ENCODE measurements at places on chromosomes 1 and 21. TPM values are rescaled to one million over a fixed set of nuclear protein-coding genes. Genes with fewer than 3 reads are reported as not detected.

KCNT2 gene
- 4.1 TPM for total RNA-seq

WNT2B gene
- total RNA-seq, result 0.40 TPM

LAMC2 gene
- 0.30 TPM for total RNA-seq

TRAF5 gene
- total RNA-seq, result 0.98 TPM

SLC25A34 gene
- 12.3 TPM for total RNA-seq

MANEAL gene
- 4.3 TPM for total RNA-seq

DNA sequence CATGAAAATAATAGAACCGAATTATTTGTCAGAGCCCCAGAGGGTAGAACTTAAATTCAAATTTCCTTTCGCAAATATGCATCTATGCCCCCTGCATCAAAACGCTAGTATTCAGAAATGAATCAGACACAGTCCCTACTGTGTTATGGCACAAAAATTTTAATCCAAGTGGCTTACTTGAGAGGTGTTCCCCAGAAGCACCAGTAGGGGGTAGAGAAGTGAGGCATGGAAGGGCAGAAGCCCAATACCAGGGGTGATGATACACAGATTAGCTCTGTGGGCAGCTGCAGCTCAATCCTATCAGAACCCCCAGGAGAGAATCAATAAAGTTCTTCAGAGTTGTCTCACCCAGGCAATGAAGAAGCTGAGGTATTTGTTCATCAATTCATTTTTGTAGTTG is 342.2 kb downstream of the OMA1 start:
- DNase-seq, result no peak

DNA sequence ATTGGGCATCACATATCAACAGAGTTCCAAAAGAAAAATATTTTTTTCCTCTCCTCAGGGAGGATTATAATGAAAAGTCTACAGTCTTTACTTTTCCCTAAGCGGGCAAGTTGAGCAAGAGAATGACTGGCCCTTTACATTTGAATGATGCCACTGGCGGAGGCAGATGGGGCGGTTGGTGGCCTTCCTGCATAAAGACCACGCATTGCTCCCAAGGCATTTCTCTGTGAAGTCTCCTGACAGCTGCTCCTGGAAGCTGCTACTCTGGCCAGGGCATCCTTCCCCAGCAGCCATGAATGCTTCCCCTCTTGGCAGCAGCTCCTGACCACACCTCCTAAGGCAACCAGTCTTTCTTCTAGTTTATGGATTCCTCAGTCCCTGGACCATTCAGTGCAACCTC is 161.1 kb upstream of the RRP15 start:
- no peak for DNase-seq

- DNase-seq, result no peak
Observed at GRCh38 chr1:19772053-19772452, 27.7 kb downstream of the TMCO4 start.

DNA sequence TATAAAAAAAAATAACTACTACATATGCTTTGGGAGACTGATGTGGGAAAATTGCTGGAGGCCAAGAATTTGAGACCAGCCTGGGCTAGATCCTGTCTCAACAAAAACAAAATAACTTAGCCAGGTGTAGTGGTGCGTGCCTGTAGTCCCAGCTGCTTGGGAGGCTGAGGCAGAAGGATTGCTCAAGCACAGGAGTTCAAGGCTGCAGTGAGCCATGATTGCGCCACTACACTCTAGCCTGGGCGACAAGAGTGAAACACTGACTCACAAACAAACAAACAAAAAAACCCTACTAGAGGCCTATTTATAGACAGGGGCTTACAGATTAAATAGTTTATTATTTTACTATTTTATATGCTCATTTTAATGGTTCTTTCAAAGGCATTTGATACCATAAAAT is 80.0 kb downstream of the LHX4 start:
- DNase-seq, result no peak

- no peak for DNase-seq
Observed at GRCh38 chr1:205451202-205451601, 4.6 kb downstream of the BLACAT1 start.

DNA sequence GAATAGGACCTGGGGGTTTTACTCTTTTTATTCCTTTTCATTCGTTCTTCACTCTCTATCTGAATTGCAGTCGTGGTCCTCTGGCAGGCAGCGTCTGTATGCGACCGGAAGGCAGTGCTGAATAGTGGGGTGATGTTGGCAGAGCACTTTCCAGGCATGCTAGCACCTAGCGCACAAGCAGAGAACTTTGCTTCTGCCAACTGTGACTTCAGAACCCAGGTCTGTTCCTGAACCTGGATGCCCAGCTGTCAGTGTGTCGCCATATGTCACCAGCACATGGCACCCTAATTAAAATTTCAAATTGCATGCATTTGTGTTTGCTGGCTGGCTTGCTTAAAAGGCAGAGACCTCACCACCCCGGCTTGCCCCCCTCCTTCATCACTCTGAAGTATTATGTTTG is 116.2 kb downstream of the NFIA start:
- DNase-seq, result no peak

DNA sequence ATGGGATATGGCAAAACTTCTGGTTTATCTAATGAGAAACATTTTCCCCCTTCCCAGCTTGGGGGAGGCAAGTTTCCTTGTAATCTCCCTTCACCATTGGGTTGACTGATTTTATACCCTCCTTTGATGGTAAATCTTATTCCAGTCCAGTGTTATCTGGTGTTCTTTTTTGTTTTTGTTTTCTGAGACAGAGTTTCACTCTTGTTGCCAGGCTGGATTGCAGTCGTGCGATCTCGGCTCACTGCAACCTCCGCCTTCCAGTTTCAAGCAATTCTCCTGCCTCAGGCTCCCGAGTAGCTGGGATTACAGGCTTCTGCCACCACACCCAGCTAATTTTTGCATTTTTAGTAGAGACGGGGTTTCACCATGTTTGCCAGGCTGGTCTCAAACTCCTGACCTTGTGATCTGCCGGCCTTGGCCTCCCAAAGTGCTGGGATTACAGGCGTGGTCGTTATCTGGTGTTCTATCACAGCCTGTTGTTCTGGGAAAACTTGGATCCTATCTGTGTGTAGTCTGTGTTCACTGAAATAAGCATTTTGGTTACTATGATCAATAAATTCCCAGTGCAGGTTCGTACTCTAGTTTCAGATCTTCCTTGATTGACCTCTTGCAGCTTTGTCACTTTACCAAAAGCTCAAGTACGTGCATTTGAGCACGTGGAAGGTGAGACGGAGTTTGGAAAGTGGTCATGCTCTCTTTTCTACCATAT is 281.1 kb downstream of the NCAM2 start:
- DNase-seq, result no peak

DNA sequence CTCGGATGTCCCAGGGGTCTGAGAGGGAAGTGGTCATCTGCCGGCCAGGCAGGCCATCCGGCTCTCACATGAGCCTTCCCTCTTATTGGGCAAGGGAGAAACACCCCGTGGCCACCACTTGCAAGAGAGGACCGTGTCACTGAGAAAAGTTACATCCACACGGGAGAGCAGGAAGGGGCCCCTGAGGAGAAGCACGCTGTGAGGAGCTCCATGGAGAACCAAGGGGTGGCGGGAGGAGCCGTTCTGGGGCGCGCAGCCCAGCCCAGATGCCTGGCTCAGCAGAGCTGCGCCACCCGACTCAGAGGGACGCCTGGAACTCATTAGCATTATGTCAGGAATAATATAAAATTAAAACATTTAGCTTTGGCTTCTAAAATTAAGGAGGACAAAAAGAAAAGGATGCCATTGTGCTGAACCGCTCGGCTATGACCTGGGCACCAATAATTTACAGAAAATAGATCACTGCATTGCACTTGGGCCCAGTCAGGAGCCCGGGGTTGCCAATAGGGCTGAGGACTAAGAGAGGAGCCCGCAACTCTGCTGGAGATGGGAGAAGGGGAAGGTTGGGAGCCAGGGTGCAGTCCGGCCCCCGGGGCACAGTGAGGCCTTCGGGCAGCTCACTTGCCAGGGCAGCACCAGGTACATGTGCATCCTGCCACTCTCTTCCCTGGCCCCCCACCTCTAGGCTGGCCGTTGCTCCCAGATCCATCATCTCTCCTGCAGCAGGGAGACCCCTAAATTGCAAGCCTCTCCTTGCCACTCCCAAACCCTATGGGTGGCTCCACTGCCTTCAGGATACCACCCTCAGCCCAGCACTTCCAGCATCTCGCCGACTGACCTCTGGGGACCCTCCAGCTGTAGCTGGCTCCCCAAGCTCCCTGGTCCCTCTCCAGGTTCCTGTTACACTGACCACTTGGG is 84.8 kb downstream of the DMRTB1 start:
- DNase-seq, result no peak

GRCh38 chr1:10868599-10868965 is 72.1 kb upstream of the CASZ1 start:
- no peak for DNase-seq

- no peak for DNase-seq
Observed at GRCh38 chr1:62508187-62508758, 71.4 kb downstream of the USP1 start.

GRCh38 chr1:180974236-180974635 is 48.4 kb downstream of the STX6 start:
- no peak for DNase-seq

DNA sequence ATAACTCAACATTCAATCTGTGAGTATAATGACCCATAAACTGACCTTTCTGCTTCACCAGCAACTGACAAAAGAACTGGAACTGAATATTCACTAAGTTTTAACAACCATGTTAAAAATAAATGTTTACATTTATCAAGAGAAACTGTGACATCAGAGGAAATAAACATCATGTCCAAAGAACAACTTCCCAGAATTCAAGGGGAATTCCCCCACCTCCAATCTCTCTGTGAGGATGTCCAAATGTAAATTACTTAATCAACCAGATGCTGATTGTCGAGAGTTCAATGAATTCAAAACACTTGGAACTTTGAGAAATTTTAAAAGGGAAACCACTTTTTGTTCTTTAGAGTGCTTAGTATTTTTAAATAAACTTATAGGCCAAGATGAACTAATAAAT is 365.6 kb upstream of the ADGRL2 start:
- DNase-seq, result no peak

GRCh38 chr1:56472860-56473259 is 106.5 kb downstream of the PLPP3 start:
- no peak for DNase-seq

- no peak for DNase-seq
Observed at GRCh38 chr1:9101510-9102146, 27.3 kb downstream of the GPR157 start.

DNA sequence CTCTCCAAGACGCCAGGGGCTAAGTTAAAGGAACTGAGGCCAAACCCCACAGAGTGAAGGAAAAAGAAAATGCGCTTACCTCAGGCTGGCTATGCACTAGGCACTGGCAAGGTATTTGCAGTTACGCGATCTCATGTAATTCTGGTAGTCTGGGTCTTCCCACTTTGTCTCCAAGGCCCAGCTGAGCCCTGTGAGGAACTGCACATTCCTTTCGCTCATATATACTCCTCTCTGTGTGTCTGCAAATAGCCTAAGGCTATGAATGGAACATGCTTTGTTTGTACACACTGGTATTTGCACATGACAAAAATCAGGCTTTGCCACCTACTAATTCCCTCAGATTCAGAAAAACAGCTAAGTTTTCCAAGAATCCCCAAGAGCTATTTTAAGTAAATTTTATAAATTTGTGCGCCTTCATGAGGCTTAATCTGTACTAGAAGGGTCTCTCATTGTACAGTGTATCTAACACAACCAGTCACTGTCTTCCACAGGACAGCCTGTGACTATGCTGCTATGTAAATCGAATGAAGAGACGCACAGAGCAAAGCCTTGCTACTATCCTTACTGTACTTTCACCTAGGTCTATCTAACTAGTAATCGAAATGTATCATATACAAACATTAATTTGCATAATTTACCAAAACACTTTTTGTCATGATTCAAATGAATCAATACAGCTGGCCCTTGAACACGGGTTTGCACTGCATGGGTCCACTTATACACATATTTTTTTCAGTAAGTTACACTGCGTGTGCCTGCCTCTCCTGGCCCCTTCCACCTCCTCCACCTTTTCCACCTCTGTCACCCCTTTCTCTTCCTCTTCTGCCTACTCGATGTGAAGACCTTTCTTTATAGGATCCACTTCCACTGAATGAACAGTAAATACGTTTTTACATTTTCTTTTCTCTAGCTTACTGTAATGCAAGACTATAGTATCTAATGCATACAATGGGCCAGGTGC is 87.0 kb downstream of the SIPA1L2 start:
- no peak for DNase-seq

- DNase-seq, result no peak
Observed at GRCh38 chr1:219434285-219434922, 178.5 kb downstream of the ZC3H11B start.

DNA sequence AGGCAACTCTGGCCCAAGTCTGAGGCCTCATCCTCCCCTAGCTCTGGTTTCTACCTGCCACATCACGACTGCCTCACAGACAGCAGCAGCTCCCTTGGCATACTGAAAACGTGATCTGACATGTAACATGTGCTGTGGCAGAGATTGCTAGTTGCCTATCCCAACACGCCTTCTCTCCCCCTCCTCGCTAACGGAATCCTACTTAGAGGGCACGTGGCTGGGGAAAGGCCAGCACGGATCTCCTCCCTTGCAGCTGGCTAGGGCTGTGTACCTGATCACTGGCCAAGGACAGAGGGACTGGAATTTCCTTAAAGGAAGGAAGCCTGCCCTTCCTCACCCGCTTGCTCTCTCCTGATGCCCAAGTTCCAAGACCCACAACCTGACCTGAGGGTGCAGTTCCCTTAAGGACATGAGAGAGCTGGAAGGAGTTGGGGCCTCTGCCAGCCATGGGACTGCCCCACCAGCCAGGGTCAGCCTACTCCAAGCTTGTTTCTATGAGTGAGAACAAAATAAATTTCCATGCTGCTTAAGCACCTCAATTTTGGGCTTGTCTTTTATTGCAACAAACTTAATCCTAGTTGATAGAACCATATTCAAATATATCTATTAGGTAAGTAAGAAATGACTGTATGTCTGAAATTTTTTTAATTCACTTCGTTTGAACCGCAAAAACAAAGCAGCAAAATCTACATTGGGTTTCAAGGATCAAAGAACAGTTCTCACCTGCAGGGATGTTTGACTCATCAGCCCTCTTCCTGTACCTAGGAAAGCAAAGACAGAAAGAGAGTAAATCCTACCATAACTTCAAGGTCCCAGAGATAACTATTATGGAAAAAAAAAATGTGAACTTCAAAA is 7.2 kb downstream of the SETD4 start:
- peak; percentile 22 for DNase-seq

DNA sequence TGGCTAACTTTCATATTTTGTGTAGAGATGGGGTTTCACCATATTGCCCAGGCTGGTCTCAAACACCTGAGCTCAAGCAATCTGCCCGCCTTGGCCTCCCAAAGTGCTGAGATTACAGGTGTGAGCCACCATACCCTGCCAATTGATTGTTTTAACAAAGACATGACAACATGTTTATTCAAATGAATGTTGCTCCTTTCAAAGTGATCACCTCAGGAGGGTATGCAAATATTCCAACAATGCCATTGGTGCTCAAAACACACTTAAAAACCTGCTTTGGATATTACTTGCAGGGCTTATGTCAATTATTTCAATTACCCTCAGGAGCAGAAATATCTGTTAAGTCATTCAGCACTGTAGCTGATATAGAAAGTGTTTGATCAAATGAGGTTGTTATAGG is 7.9 kb downstream of the LAX1 start:
- DNase-seq, result no peak
